ENCODE measurements at places on chromosomes 2 and 18.

GRCh38 chr2:26616706-26617587 lies 24.2 kb downstream of the CIB4 start:
- peak; percentile 2 for DNase-seq

- no peak for DNase-seq
Measured at GRCh38 chr2:196510246-196510645, 129.3 kb upstream of the CCDC150 start.

DNA sequence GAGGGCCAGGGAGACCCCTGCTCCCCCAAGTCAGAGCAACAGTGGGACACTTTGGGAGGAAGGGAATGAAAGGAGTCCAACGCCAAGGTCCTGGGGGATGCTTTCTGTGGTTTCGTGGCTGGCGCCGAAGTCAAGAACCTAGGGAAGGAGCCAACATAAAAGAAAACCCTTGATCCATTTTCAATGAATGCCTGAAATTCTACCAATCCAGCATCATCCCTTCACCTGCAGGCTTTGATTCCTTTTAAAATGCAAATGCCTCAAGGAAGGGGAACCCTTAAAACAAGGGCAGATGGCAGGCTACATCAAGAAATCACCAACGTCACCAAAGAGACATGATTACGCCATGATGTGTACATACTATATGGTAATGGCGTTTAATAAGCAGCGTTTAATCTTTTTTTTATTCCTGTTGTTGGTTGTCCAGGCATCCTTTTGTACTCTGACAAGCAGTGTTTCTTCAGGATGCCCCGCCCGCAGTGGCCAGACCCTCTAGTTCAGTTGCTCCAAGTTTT lies 123.3 kb upstream of the SLC1A4 start:
- no peak for DNase-seq

DNA sequence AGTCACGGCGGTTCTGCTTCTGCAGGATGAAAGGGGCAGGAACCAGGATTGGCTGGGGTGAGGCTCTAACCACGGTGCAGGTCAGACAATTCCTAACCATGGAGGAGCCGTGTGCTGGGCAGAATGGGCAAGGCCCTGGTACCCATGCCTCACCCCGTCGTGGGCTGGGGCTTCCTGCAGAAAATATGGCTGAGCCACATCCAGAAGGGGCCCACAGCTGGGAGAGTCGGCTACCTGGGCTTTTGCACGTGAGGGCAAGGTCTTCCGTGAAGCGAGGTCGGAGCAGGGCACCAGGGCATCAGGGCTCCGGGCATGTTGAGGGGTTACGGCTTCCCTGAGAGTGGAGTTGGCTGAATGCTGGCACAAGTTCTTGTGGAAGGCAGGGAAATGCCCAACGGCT lies 147.8 kb downstream of the ARHGAP28 start:
- DNase-seq = no peak

DNA sequence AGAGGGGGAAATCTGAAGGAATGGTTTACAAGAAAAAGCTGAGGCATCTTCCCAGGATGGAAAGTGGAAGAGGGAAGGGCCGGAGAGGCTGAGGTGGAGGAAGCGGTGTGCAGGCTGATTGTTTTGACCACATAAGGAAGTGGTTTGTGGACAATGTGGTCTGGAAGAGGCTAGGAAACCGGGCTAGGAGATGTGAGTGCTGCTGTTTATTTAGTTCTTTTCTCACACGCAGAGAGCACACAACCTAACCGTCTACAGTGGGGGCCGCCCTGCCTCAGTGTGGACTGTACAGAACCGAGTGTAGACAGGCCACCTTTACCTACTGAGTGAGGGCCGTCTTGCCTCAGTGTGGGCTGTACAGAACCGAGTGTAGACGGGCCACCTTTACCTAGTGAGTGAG lies 251.7 kb upstream of the PXDN start:
- no peak for DNase-seq

GRCh38 chr18:924987-925386 lies 20.3 kb downstream of the ADCYAP1 start:
- no peak for DNase-seq

GRCh38 chr2:26727641-26728561 lies 35.4 kb downstream of the KCNK3 start:
- no peak for DNase-seq

- peak; percentile 65 for DNase-seq
Measured at GRCh38 chr2:46297546-46298271, 502 bp downstream of the EPAS1 start.

DNA sequence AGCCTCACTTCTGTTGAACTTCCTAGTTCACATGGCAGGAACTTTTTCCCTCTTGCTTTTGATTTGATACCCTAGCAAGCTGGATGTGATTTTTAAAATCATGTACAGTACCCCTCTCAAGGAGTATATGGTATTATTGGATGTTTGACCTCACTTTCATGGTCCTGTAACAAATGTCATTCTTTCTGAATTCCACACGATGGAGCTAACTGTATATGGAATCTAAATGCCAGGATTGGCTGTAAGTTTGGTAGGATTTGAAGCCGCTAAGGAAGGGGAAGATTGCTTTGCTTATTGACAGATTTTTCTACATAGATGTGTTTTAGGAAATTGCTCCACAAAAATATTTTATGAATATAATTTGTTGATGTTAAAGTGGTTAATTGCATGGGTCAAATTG lies 18.3 kb downstream of the MAIP1 start:
- DNase-seq = no peak

DNA sequence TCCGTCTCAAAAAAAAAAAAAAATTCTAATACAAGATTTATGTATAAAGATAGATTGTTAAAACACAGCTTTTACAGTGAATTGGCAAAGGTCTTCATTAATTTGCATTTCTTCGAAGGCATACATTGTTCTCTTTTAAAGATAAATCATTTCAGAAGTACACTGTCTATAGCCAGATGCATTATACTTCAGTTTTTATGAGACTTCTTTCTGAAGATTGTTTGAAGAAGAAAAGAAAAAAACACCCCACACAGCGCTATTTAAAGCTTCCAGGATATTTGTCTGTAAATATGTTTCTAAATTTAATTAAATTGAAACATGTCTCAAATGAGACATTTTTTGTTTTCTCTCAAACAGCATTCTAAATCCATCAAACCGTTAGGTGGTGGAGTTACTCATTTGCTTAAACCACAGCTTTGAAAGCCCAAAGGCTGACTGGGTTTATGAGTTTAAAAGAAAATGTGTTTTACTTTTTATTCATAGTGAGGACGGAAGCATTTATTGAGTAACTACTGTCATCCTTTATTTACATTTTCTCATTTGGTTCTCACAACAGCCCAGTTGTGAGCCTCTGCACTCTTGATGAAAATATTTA lies 42.4 kb upstream of the C1GALT1C1L start:
- DNase-seq = no peak

DNA sequence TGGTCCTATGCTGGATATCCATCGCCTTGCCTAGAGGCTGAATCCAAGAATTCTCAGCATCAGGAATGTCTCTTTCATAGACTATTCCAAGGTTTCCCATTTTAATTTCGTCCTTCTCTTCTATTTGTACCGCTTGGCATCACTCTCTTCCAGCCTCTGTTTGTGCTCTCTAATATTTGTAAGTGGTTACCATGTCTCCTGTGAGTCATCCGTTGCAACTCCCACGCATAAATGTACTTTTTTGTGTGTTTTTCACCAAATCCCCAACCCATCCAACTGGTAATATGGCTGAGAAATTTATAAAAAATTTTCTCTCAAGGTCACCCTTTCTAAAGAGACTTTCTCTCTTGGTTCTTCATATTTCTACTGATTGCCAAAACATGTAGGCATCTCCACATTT lies 21.8 kb downstream of the COLEC12 start:
- no peak for DNase-seq

DNA sequence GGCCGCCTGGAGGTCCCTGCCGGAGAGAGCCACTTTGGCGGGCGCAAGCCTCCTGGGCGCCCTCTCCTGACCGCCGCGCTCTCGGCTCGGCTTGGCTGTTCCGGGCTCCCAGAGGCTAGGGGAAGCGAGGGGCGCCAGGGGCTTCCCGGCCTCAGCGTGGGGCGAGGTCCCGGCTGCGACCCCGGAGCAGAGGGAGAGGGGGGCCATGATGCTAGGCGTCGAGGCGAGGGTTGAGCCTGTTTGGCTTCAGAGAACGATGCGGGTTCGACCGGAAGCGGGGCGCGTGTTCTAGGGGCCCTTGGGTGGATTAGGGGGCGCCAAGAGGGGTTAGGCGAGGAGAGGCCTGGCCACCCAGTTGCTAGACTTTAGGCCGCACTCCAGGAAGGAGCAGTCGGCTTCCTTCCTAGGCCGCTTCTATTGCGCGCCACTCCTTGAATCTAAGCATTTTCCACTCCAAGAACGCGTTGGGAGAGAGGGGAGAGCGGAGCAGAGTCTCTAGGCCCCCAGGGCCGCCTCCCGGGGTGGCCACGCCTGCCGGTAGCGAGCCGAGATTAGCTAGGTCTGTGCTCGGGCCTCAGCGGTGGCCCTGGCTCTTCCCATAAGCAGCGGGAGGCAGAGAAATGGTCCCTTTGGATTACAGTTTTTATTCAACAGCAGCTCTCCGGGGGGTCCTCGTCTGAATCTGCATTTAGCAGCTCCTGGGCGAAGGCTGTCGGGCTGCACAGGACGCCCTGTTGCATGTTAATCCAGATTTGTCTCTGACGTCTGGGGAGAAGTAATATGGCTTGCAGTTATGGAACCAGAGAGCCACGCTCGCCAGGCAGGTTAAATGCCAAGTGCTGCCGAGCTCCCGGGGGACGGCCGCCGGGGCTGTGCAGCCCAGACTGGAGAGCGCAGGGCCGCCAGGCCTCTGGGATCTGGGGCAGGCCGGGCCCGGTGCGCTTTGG lies 11.3 kb downstream of the MEIS1 start:
- DNase-seq = no peak

DNA sequence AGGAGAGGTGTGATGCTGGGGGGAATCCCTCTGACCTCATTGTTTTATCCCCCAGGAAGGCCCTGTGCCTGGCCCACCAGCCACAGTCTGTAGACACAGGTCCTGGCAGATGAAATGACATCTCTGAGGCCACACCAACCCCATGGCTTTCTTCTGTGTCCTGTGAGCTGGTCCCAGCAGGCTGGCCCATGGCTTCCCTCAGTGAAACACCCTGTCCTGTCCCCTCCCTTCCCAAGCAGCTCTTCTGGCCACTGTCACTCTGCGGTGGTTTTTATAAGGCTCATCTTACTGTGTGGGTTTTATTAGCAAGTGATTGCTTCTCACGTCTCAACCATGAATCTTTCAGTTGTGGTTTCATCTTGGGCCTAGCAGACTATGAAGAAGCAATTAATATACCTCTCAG lies 102.8 kb upstream of the STPG4 start:
- no peak for DNase-seq

DNA sequence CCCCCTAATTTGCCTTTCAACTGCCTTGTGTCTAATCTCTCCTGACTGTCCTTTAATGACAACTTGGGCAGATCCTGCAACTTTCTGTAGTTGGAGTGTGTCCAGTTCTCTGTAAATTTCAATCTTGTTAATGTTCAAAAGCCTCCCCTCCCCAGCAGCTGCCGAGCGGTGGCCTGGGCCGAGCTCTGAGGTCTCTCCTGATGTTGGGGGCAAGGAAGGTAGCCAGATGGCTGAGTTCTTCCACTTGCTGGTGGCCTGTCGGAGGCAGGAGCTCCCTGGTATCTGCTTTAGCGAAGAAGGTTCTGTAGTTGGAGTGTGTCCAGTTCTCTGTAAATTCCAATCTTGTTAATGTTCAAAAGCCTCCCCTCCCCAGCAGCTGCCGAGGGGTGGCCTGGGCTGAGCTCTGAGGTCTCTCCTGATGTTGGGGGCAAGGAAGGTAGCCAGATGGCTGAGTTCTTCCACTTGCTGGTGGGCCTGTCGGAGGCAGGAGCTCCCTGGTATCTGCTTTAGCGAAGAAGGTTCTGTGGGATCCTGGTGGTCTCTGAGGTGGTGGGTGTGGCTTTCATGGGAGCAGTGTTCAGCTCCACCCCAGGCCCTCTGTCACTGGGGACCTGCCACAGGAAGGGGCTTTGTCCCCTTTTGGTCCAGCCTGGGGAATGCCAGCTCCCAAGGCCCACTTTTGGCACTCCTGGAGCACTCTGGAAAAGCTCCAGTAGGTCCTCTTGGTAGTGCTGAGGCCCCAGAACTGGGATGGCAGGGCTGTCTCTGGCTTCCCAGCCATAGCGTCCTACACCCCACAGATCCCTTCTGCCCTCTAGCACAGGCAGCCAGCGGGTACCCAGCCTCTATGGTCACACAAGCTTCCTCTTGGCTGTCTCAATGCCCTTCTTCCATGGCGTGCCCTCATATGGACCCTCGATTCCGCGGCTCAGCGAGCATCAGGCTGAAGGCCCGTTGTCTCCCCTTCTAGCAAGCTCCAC lies 211.9 kb downstream of the ALPK2 start:
- DNase-seq = no peak

Data from activated CD4-positive, alpha-beta T cell treated with anti-CD3 and anti-CD28 coated beads for 1 hour (primary cell).